Astrocyte of the cerebellum (primary cell): ENCODE measurements at places on chromosomes 11 and 22.
A peak's percentile ranks its signal among the peaks of the same experiment; 100 is the strongest.

DNA sequence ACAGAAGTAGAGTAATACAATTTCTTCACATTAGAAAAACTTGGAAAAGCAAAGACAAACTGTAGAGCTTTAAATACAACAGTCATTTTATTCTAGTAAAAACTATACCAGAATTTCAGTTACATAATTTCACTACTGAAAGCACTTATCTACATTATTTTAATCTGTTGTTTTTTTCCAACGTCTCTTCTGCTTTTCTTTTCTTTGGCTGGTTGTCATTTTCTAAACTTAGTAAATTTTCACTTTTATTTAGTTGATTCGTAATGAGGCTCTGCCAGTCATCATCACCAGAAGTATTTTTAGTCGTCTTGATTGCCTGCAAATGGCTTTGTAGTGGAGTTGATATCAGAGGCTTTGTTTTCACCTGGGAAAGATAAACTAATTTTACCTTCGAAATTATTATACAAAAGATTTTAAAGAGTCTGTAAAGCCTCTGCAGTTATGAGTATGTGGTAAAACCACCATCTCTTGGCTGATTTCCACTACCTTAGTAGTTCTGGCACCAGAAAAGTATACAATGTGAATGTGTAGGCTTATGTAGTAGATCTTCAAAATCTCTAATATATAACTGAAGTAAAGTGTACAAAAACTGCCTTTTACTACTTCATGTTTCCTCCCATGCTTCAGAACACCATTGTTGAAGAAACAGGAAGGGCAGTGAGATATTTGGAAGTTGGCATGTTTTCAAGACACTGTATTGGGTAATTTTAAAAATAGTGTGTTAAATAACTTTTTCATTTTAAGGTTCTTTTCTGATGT, 19.2 kb downstream of the EIF3M start:
- DNase-seq: peak; percentile 62

GRCh38 chr11:26846227-26846626, 124.4 kb upstream of the SLC5A12 start:
- no peak for DNase-seq

DNA sequence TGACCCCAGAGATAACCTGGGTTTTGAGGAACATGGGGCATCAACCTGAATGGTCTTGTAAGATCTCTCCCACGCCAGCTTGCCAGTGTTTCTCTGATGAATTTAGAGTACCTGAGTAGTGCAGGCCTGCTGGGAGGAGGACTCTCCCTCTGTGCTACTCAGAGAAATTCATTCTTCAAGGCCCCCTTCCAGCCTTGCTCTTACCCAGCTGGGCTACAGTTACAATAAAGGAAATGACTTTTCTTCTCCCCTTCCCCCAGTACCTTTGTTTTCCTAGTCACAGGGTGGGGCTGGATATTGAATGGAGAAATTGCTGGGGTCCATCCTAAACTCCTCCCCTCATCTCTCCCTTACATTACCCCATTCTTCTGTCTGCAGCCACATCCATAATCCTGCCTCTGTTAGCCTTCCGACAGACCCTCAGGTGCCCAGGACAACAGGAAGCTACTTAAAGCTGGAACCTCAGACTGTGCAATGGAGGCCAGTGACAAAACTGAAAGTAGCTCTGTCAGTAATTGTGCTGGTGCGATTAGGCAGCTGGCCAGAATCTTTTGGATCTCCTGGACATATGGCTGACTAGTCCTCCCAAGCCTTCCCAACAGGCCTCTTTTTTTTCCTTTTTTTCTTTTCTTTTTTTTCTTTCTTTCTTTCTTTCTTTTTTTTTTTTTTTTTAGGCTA, 17.4 kb downstream of the LIMK2 start:
- DNase-seq: no peak

- DNase-seq: no peak
Measured at GRCh38 chr11:17651681-17652080, 67.7 kb upstream of the MYOD1 start.

DNA sequence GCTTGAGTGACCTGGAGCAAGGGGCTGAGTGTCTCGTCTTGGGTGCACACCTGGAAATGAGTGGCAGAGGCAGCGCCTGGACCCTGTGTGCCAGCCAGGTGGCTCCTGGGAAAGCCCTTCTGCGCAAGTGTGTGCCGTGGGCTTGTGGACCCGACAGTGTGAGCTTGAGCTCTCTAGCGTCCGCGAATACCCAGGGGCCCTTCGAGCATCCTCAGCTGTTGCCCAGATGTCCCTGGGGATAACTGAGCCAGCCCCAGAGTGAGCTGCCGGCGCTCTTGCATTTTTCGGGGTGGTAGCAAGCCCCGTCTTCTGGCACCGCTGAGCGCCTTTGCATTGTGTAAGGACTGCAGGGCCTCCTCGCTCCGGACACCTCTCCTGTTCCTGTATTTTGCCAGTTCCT, 399.2 kb downstream of the TBC1D22A start:
- no peak for DNase-seq
